A375 (cell line): ENCODE measurements at places on chromosomes 2 and 18. TPM values are rescaled to one million over a fixed set of nuclear protein-coding genes. Genes with fewer than 3 reads are reported as not detected.

The FANCL gene
- total RNA-seq: 40.4 and 43.7 TPM in 2 replicates

The CAVIN2 gene
- 0.27 TPM in 1 of 2 replicates, not detected in the other for total RNA-seq

The LRATD1 gene
- 0.08 and 0.13 TPM in 2 replicates for total RNA-seq

The LIMS4 gene
- total RNA-seq: 0.19 and 0.90 TPM in 2 replicates

The RAPGEF4 gene
- total RNA-seq: 0.53 and 2.2 TPM in 2 replicates

The ANKRD29 gene
- total RNA-seq: 5.9 and 10.1 TPM in 2 replicates

The GPR45 gene
- total RNA-seq: not detected in 2 replicates

The KIAA2012 gene
- 0.08 TPM in 1 of 2 replicates, not detected in the other for total RNA-seq

The ZC3H6 gene
- total RNA-seq: 1.4 and 1.5 TPM in 2 replicates

The SLC8A1 gene
- 6.9 and 7.9 TPM in 2 replicates for total RNA-seq

The AGAP1 gene
- total RNA-seq: 10.6 and 12.6 TPM in 2 replicates

The PLEK gene
- not detected in 2 replicates for total RNA-seq

The RPRM gene
- total RNA-seq: 0.75 and 1.8 TPM in 2 replicates

The B3GNT7 gene
- 47.2 and 52.3 TPM in 2 replicates for total RNA-seq

The ZNF396 gene
- total RNA-seq: 0.72 and 1.4 TPM in 2 replicates

The TRABD2A gene
- 3.2 and 4.0 TPM in 2 replicates for total RNA-seq

The DBI gene
- total RNA-seq: 90.7 and 117 TPM in 2 replicates

The SPATA3 gene
- not detected in 2 replicates for total RNA-seq

The EVX2 gene
- total RNA-seq: 0.05 TPM in 1 of 2 replicates, not detected in the other

The SLC4A3 gene
- total RNA-seq: 6.8 and 9.2 TPM in 2 replicates

The QPCT gene
- 5.9 and 7.7 TPM in 2 replicates for total RNA-seq

The SLC4A5 gene
- total RNA-seq: 0.16 TPM in 1 of 2 replicates, not detected in the other
